ENCODE measurements at places on chromosomes 6 and 20.
A peak's percentile ranks its signal among the peaks of the same experiment; 100 is the strongest.

DNA sequence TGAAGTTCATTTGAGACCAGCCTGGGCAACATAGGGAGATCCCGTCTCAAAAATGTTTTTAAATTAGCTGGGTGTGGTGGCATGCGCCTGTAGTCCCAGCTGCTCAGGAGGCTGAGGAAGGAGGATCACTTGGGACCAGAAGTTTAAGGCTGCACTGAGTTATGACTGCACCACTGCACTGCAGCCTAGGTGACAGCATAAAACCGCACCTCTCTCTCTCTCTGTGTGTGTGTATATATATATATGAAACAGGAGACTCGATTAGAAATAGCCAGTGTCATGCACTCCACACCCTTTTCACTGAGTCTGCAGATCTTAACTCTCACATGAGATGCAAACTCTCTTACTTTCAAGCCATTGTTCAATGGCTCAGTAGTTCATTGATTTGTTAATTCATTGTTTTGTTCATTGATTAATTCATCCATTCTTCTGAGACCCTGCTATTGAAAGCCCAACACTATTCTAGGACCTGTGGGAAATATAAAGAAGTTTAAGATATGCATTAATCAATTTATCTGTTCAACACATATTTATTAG is 52.4 kb upstream of the MRPS10 start:
- DNase-seq, result no peak

- no peak for DNase-seq
Observed at GRCh38 chr6:146359131-146359530, 184.5 kb upstream of the RAB32 start.

- no peak for DNase-seq
Observed at GRCh38 chr20:8901237-8902025, 167.5 kb upstream of the PLCB4 start.

- DNase-seq, result no peak
Observed at GRCh38 chr6:95227351-95227750, 350.0 kb upstream of the MANEA start.

- no peak for DNase-seq
Observed at GRCh38 chr20:31821427-31821826, 2.3 kb downstream of the MYLK2 start.

- DNase-seq, result no peak
Observed at GRCh38 chr6:105036351-105036750, 79.4 kb downstream of the LIN28B start.

DNA sequence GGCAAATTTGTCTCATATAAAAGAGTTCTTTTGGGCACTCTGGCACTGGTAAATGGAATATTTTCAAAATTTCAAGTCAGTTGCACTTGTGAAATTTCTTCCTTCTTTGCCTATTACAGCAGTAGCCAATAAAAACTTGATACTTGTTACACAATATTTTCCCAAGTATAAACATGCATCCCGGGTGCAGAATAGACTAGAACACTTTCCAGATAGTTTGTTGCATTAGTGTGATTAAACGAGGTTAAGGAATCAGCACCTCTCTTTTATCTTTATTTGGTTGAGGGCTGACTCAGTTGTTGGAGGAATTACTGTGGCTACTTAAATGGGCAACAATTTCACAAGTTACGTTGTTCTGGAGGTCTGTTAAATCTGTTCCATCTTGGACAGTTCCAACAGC is 467.5 kb downstream of the CDKAL1 start:
- DNase-seq, result no peak

DNA sequence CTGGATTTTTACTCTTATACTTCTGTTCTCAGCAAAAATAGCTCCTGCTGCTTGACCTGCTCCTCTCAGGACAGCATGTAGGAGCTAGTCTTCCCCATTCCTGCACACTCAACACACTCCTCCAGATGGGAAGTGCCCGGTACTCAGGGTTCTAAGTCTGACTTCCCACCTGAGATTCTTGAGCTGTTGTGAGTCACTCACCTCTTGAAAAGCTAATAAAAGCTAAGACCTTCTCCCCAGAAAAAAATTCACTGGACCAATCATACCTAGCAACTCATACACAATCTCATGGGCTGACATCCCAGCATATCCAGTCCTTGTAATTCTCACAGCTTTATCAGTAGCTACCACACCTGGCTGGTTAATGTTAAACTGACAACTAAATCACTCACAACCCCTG is 53.5 kb downstream of the TRPC4AP start:
- no peak for DNase-seq

DNA sequence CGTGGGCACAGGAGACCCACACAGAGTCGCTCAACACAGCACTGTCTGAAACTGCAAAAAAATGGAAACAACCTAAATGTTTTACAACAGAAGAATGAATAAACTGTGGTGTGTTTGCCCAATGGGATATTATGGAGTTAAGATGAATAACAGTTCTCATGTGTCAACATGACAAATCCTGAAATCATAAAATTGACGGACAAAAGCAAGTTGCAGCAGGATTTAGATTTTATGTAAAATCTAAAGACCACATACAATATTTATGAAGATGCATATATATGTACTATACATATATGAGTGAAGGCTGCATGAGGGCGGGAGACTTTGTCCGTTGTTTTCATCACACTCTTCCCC is 79.7 kb downstream of the GRM4 start:
- DNase-seq, result peak; percentile 4

DNA sequence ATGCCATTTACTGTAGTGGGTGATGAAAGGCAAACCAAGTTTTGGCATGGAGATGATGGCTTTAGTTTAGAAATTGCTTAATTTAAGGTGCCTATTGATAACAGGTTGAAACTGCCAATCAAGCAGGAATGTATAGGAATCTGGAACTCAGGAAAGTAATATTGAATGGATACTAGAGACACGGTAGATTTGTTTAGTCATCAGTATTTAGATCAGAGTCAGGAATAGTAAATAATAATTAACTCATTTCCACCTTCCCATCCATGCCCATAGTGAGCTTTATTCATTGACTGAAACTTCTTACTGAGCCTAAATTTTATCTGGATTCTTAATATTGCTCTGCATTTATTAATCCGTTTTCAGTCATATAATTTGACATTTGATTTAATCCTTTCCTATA is 500.3 kb downstream of the NKAIN2 start:
- DNase-seq, result no peak

- no peak for DNase-seq
Observed at GRCh38 chr20:50089140-50089786, 23.7 kb downstream of the UBE2V1 start.

DNA sequence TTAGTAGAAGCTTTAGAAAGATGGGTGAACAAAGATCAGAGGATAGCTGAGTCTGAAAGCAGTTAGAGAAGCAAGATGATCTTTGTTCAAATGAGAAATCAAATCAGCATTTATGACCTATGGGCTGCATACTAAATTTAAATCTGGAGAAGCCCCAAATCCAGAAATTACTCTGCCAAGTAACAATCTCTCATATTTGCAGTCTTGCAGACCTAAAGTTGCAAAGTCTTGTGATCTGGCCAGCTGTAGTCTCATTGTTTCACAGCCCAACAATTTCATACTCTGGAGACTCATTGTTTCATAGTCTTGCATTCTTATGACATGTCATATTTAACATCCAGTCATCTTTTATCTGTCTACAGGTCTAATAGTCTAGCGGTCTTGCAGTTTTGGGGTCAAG is 364.9 kb upstream of the RSPO3 start:
- DNase-seq, result no peak

GRCh38 chr6:167013067-167013466 is 13.9 kb downstream of the CEP43 start:
- DNase-seq, result no peak

DNA sequence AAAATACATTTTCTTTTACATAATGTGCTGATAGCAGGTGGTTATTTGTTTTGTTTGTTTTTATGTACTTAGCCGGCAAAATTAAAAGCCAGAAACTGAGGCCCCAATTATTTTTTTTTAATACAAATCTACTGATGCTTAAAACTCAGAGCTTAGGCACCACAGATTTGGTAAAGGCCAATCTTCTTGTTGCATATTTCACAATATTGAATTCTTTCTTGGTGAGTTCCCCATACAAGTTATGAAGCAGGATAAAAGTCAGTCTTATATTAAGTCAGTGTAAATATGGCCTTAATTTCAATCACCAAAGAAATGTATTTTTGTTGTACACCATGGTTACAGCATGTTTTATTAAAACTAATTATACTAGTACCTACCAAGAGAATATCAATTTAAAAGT is 16.3 kb upstream of the ZDHHC14 start:
- no peak for DNase-seq
